ENCODE measurements at places on chromosomes 6 and 20.

DNA sequence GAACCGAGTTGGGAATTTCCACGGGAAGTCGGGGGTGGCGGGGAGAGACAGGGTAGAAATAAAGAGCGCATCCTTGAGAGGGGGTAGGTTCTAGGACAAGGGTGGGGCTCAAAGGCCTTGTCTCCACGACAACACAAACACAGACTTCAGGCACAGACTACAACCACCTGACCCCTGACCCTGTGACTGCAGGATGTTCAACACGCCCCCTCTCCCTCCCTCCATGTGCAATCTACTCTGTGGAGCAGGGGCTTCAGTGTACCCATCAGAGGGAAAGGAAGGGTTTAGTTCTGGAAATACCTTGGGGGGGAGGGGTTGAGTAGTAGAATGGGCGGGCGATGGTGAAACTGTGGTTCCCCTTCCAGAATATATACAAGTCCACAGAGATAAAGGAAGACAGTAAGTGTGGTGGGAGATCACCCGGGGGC, 651 bp upstream of the TAPBP start:
- peak; percentile 77 for DNase-seq

DNA sequence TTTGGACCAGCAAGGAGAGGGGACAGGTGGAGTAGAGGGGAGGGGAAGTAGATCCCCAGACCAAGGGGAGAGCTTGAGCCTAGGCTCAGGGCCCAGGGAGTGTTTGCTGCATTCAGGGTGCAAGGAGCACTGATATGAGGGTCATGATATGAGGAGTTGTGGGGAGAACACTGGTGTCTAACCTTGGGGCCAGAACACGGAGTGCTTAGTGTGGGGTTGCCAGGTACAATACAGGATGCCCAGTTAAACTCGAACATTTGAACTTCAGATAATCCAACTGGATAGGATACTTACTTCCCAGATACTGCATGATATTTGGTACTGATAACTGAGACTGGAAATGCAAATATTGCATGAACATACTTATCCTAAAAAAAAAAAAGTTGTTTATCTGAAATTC, 2.4 kb downstream of the SLC22A1 start:
- no peak for DNase-seq

GRCh38 chr20:60087563-60088105, 129.4 kb downstream of the CDH26 start:
- no peak for DNase-seq

DNA sequence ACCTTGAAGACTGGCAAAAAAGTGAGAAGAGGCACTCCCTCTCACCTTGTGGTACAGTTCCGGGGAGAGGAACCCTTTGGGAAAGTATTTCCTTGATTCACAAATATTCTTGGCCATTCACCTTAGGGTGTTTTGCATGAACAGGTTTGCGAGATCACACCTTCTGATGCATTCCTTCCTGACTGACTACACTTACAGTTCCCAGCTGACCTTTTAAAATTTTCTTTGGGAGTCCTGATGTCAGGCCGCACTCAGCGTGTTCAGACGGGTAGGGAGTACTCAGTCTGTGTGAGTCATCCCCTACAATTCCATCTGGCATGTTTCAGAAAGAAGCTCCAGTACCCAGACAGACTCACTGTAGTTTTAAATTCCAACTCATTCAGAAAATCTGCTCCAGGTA, 1.7 kb downstream of the ADGRF4 start:
- no peak for DNase-seq

DNA sequence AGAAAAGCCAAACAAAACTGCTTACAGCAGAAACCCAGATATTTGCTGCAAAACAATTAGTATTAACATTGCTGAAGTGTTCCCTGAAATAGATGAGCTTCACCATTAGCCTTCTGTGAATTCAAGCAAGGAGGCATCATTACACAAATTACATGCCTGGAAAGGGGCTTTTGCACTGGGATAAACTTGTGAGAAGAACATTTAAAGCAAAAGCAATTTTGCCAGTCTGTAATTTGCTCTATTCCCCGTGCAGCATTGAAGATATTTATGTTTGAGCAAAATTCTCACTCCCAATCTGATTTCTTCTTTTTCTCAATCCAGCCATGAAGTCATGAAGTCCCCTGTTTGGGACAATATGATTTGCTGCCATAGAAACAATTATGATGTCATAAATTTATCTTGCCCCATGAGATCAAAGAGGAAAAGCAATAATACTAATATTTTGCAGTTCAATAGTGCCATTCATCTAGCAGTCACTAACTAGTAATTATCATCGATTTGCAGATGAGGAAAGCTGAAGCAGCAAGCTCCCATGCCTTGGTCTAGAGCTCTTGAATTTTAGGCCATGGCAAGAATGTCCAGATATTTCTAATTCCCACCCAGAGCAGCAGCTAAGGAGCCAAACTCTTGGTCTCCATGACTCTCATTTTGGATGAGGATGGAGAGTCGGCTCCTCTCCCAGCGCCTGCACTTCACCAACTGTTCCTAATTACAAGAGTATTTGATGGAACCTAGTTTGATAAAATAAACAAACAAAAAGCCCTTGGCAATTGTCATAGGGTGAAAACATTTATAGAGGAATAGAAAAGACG, 49.5 kb upstream of the CCN6 start:
- DNase-seq = no peak

DNA sequence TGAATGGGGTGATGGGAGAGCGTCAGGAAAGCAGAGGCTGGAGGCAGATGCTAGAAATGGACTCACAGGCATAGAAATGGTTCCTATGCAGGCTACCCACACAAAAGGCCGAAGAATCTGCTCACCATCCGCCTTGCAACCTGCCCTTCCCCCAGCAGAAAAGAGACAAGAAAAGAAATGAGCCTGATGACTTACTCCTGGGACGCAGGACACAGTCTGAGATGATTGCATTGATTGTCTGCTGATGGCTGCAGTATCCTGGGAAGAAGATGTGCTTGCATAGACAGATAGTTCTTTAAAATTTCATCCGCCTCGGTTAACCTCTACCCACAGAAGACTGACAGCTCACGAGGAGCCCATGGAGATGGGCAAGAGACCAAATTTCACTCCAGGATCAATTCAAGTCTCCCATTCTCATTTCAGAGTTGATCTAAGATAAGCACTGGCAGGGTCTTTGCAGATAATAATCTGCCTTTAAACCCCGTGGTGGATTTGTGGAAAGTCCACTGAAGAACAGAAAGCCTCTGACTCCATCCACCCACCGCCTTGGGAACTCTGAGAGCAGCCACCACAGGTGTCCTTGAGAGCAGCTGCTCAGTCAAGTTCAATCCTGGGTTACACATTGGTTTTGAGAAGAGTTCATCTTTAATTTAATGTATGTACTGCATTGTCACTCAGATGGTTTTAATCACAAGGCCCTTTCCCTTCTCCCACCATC, 7.2 kb downstream of the AGPAT4 start:
- no peak for DNase-seq

DNA sequence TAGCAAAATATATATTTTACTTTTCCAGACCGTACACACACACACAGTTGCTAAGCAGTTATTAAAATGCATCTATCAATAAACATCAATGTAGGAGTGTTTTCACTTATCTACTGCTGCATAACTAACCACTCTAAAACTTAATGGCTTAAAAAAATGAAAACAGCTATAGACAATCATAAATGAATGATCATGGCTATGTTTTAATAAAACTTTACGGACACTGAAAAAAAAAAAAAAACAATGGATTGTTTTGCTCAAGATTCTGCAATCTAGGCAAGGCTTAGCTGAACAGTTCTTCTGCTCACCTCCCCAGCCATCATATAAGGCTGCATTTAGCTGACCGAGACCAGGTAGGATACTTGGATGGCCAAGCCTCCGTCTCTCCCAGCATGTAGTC, 125.4 kb upstream of the CCDC28A start:
- DNase-seq = no peak

- no peak for DNase-seq
Measured at GRCh38 chr20:9912858-9913434, 74.1 kb upstream of the PAK5 start.

- DNase-seq = no peak
Measured at GRCh38 chr6:705047-705446, 12.1 kb upstream of the EXOC2 start.

DNA sequence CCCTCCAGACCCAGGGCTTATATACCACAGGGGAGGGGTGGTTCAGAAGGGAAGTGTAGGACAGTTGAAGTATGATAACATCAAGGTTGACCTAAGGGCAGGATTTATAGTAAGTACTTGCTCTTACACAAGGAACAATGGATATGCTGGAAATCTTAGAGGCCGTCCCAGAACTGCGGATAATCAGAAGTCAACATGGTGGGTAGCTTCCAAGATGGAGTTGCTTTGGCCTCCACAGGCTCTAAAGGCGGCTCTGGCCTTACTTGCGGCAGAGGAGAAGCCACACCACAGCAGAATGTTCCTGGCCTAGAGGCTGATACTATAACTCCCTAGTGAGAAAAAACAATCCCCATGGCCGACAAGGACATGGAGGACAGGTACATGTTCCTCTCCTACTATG, 344.7 kb downstream of the CDC5L start:
- no peak for DNase-seq

GRCh38 chr6:31040801-31041200, 30.5 kb downstream of the MUC22 start:
- no peak for DNase-seq

- DNase-seq = no peak
Measured at GRCh38 chr6:64006246-64006645, 370.6 kb downstream of the PHF3 start.

DNA sequence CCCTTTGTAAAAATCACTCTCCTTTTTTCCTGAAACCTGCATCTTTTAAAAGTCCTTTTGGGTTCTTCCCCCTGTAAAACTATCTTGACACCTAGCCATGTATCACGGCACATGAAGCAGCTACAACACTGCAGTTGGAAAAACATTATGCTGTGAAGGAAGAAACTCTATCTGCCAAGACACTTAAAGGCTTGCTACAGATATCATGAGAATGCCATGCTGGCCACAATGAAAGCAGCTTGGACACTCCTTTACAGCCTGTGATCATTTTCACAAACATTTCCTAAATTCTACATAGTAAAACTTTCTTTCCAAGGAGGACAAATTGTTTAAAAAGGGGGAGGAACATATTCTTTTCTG, 31.8 kb downstream of the CNKSR3 start:
- DNase-seq = no peak

- DNase-seq = no peak
Measured at GRCh38 chr6:141026504-141026903, 1106.2 kb upstream of the GJE1 start.

GRCh38 chr6:129908356-129908755, 47.2 kb upstream of the TMEM244 start:
- DNase-seq = no peak

DNA sequence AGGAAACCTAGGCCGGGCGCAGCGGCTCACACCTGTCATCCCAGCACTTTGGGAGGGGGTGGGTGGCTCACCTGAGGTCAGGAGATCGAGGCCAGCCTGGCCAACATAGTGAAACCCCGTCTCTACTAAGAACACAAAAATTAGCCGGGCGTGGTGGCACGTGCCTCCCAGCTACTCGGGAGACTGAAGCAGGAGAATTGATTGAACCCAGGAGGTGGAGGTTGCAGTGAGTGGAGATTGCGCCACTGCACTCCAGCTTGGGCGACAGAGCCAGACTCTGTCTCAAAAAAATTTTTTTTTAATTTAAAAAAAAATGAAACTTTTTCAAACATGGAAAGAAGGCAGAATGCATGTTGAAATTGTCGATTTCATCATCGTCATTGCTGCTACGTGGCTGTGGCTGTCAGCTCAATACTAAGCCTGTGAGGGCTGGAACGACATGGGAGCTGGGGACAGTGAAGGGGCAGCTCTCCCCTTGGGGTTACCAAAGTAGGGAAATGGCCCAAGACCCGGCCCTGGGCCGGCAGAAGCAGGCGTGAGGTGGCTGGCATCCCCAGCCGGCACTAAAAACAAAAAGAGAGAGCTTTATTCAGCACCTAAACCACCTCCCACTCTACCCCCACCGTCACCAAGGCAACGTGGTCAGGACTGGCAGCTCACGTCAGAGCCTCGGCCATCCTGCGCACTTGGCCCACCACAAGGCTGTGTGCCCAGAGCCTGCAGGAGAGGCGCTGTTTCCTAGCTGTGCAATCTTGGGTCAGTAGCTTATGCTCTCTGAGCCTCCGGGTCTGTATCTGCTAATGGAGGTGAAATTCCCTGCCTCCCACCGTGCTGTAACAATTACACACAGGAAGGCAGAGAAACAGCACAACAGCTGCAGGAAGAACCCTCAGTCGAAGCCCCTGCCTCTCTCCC, 30.8 kb downstream of the AGPAT4 start:
- no peak for DNase-seq

DNA sequence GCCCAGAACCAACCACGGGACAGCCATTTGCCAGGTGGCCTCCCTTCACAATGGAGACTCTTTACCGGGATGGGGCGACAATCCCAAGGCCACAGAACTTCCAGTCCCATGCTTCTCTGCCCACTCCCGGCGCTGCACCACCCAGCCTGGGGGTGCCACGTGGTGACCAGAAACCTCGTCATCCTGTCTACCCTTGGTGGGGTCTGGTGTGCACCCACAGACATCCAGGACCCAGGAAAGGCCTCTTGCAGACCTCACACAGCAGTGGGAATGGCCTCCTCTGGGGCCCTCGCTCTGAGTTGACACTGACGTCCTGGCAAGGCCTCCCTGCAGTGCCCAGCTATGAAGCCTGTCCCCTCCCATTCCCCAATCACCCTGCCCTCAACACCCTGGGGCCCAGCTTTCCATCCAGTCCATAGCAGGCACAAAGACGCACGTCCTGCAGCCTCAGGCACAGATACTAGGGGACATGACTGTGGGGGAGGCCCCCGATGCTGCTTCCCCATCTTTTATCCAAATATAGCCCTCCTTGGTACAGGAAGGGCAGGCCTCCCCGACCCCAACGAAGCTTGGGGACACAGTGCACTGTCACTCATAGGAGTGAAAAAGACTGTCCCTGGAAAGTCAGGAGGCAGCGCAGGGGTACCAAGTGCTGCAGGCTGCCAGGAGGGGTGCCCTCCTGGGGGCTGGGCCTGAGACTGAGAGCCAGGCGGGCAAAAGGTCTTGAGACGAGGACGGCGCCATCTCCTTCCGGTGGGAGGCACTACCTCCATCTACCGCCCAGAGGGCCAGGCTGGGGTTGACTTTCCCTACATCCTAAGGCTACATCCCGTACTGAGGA, 7.2 kb downstream of the CST7 start:
- DNase-seq = no peak

- no peak for DNase-seq
Measured at GRCh38 chr6:41027241-41027640, 11.8 kb downstream of the UNC5CL start.

- DNase-seq = no peak
Measured at GRCh38 chr6:5103250-5103649, 18.1 kb downstream of the PPP1R3G start.

GRCh38 chr20:3209257-3209945, at the start of gene ITPA:
Gene ITPA, plus strand, starts transcription at chr20:3209498. Its CDS starts 54 bp downstream, at chr20:3209552.
- DNase-seq = peak; percentile 40

DNA sequence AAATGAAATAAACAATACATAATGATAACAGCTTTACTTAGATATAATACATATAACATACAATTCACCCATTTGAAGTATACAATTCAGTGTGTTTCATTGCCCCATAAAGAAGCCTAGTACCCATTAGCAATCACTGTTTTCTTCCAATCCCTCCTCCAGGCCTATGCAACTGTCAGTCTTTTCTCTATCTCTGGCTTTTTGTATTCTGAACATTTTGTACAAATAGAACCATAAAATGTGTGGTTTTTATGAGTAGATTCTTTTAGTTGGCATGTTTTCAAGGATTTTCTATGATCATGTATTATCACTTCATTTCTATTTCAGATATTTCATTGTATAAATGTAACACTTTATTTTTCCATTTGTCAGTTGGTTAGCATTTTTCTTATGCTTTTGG, 54.6 kb upstream of the MYO6 start:
- no peak for DNase-seq

Measured in stimulated activated naive CD4-positive, alpha-beta T cell (primary cell).